ENCODE measurements at places on chromosomes 3 and 15.

- no peak for DNase-seq
Observed at GRCh38 chr3:190064112-190064511, 56.6 kb downstream of the P3H2 start.

- DNase-seq = no peak
Observed at GRCh38 chr3:73453666-73454065, 171.1 kb downstream of the PDZRN3 start.

DNA sequence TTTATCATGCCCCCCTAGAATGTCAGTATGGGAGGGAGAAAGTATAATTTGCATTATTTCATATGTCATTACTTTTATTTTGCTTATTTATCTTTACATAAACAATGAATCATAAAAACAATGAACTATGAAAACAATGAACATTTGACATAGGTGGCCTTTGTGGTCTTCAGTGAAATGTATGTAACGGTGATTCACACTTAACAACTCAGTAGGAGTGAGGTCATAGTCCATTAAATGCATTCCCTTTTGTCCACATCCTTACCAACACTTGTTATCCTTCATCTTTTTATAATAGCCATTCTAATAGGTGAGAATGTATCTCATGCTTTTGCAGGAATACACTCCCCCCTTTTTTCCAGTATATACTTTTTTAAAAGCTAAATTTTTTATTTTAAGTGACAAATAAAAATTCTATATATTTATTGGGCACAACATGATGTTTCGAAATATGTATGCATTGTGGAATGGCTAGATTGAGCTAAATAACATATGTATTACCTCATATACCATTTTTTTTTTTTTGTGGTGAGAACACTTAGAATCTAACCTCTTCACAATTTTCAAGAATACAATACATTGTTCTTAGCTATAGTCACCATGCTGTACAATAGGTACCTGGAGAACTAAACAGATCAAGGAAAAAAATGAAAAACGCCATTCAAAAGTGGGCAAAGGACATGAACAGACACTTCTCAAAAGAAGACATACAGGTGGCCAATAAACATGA is 189.5 kb downstream of the WDR72 start:
- DNase-seq = no peak

DNA sequence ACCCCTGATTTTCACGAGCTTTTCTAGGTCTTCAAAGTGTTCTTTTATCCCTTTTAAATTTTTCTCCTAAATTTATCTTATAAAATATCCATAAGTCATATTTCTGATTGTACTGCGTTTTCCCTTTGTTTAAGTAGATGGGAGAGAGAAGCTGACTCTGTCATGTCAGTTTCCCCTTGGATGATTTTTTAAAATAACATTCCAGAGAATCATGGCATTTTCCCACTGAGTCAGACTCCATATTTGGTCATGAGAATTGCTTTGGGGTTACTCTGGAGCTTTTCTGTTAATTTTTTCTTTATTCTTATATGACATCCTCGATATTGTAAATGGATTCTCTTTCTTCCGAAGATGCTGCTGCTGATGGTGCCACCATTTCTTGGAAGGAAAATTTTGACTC is 28.6 kb upstream of the UMPS start:
- no peak for DNase-seq

GRCh38 chr3:8563146-8563545 is 61.5 kb downstream of the LMCD1 start:
- no peak for DNase-seq

- DNase-seq = no peak
Observed at GRCh38 chr3:14441240-14441919, 39.0 kb downstream of the SLC6A6 start.

DNA sequence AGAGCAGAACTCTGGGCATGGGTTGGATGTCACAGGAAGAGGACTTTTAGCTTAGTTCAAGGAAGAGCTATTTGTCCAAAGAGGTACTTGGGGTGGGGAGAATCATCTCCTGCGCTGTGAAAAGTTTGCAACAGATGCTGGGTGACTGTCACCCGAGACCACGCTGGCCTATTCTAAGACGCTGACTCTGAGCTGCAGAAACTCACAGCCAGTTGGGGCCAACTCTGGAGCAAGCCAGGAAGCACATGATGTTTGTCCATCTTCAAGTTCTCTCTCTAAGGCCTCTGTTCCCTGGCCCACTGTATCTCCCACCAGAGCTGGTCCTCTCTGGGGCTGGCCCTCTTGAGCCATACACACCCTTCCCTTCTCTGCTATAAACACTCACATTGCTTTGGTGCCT is 17.9 kb upstream of the CDCP1 start:
- no peak for DNase-seq

DNA sequence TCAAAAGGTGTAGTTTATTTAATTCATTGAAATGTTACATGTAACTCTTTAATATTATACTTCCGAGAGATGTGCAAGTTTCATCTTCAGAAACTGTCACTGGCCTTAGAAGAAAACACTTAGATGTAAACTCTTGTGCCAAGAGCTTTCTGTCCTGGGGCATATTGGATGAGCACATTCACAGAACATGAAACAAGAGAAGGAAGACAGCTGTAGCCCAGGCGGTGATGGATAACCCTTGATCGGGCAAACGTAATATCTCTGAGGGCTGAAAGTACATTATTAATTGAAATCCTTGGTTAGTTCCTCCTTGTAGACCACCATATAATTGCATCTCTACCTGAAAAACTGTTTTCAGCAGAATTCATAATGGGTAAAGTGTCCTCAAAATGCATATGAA is 67.4 kb downstream of the MECOM start:
- no peak for DNase-seq

GRCh38 chr3:133955892-133956291 is 60.2 kb upstream of the RAB6B start:
- DNase-seq = no peak

Measured in putamen (tissue), 1 donor.